Ureter (tissue), 1 donor: ENCODE measurements at places on chromosomes 7 and 10.
A peak's percentile ranks its signal among the peaks of the same experiment; 100 is the strongest.

DNA sequence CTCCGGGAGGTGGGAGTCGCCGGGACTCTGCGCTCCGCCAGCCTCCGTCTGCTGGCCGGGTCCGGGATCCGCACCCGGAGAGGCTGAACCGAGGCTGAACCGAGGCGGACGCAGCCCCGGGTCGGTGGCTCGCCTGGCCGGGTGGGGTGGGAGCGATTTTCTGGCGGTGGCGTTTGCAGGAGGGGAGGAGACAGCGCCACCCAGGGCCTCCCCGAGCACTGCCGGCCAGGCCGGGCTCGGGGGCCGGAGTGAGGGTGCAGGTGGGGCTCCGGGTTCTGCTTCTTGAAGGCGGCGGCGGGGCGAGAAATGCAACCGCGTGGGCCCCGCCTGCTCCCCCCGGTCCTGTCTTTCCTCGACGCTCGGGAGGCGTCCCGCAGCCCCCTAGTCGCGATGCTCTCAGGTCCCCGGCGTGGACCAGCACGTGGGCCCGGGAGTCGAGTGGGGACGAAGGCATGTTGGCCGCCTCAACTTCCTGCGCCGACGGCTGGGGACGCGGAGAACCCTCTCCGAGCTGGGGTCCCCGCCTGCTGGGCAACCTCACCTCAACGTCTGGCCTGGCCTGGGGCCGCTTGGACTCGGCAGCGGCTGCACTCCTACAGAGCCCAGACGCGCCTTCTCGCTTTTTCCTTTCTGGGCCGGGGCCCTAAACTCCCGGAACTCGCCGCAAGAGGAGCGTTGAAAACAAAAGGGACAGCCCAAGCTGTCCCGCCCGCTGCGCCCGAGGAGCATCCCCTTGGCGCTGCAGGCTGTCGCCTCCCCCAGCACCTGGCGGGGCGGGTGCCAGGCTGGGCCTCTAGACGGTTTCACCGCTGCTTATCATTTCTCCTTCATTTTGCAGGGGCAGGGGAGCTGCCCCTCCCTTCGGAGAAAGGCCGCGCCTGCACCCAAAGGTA is 25.2 kb upstream of the VAX1 start:
- no peak for DNase-seq

DNA sequence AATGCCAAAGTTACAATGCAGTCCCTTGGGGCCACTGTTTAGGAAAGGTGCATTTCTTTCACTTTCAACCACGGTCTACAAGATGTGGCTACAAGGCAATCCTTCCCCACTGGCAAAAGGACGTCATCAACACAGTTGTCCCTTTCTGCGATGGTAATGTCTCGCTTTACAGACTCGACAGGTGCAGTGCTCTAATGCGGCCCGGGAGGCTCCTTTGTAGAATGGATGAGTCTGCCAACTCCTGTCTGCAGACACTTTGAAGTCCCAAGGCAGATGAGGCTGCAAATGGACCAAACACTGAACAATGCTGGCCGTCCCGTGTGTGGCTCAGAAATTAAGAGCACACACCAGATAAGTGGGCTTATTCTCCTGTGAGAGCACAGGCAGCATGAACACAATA is 133.7 kb downstream of the PIP4K2A start:
- no peak for DNase-seq

DNA sequence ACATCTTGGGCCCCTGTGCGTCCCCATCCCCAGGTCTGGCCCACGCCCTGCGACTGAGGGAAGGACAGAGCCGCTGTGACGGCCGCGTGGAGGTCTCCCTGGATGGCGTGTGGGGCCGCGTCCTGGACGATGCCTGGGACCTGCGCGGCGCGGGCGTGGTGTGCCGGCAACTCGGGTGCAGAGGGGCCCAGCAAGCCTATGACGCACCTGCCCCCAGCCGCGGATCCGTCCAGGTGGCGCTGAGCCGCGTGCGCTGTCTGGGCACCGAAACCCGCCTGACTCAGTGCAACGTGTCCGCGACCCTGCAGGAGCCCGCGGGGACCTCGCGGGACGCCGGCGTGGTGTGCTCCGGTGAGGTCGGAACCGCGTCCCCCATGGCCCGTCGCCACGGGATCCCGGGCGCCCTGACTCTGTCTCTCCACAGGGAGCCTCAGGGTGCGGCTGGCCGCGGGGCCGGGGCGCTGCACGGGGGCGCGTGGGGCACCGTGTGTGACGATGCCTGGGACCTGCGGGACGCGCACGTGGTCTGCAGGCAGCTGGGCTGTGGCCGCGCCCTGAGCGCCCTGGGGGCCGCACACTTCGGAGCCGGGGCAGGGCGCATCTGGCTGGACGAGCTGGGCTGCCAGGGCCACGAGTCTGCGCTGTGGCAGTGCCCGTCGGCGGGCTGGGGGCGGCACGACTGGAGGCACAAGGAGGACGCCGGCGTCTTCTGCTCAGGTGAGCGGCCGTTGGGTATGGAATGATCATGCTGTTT is 5.9 kb downstream of the SCART1 start:
- no peak for DNase-seq

GRCh38 chr10:100829933-100830727 is 82.6 kb upstream of the SLF2 start:
- no peak for DNase-seq

DNA sequence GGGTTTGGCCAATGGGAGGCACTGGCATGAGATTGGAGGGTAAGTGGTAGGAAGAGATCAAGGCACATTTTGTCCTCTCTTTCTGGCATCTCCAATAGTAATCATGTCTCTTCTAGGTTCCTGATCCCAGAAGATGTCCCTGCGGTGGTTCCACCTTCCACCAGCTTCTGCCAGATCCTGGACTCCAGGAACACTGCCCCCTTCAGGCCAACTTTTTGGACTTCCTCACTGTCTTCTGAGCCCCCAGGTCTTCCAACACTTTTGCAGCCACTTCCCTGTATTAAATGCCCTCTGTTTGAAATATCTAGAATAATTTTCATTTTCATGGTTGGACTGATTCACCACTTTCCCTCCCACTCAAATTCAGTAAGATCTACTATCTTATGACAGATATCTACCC is 60.9 kb downstream of the BAMBI start:
- no peak for DNase-seq

DNA sequence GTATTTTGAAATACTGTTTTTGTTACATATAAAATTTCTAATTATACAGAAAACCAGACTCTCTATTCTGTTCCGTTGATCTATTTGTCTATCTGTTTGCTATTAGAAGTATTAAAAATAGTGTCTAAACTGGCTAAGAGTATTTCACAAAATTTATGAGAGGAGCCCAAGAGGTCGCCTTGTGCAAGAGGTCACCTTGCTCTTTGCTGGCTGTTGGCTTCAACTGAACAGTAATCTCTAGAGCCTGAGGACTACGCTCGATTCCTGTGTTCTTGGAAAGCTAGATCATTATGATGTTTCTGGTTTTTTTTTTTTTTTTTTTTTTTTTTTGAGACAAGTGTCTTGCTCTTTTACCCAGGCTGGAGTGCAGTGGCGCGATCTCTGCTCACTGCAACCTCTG is 428.6 kb downstream of the LRMDA start:
- DNase-seq = no peak

DNA sequence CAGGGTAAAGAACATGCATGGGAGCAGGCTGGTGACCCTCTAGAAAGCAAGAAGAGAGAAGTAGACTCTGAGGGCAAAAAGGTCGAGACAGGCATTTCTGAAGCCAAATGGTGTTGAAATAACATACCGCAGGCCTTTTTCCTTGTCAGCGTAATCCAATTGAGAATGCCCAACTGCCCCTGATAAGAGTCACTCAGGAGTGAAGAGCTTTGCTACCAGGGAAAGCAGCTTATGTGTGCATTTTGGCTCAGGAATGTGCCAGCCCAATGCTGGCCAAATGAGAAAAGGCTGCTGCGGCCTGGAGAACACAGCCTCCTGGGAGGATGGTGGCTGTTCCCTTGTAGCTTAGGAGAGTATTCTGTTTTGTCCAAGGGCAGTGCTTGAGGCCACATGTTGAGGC is 61.4 kb upstream of the NFKB2 start:
- no peak for DNase-seq

DNA sequence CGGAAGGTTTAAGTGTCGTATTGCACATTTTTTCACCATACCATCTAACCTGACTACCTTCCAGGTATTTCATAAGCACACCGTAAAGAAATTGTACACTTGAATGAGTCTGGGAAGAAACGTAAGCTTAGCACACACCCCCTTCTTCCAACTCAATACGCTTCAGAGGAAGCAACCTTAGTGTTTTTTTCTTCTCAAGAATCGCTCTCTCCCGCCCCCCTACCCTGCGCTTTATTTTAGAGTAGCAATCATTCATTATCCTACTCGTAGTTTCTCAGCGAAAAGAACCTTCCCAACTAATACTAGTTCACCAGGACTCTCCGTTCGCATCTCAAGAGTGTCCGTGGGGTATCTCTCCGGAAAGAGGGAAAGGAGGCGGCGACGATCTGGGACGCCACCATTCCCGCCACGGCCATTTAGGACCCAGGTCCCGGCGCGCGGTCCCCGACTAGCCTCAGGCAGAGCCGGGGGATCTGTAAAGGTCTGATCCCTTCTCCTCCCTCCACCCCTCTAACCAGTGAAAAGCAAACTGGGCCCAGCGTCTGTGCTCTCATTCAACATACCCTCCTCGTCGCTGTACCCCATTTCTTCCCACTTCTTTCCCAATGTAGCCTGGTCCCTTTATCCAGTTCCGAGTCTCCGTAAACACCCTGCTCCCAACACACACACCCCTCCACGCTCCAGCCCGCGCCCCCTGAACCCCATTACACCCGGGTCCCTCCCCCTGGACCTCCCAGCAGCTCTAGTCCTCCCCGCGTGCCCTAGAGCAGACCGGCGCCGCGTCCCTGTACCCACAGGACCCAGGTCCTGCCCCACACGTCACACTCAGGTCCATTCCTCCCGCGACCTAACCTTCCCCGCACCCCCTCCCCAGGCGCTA is 16.0 kb downstream of the MYOZ1 start:
- DNase-seq = no peak

DNA sequence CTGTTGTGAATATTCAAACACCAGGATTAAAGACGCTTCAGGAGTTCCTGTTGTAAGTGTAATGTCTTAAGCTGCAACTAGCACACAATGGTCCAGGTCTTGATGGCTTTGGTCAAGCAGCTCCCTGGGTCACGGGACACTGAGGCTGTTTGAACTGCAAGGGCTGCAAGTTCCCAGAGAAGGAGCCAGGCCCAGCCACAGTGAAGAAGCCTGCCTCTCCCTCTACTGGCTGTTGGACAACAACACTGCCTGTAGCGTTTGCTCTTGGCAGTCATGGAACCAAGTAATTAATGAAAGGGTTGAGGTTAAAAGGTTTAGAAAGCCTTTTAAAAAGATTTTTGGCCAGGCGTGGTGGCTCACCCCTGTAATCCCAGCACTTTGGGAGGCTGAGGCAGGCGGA is 31.9 kb upstream of the GUSB start:
- DNase-seq = peak; percentile 54
